Chondrocyte (in vitro differentiated cells): ENCODE measurements at places on chromosomes 6 and 20. TPM values are rescaled to one million over a fixed set of nuclear protein-coding genes. Genes with fewer than 3 reads are reported as not detected.

Gene ZBTB24
- 6.6 to 8.1 TPM (median 7.1 TPM) in 3 replicates for total RNA-seq

DNA sequence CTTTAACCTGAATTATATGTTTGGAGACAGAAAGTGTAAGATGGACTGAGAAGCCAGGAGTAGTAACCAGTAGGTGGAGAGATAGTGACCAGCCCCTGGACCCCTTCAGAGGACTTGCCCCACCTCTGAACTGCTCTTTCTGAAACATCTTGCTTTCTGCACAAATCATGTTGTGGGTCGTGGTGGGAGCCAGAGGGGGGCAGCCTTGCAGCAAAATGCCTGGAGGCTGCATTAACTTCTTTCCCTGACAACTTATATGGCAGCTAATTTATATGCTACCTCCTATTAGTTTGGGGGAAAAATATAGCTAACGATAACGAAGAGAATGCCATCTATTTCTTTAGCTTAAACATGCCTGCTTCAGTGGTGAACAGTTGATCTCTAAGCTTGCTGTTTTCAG is 859.8 kb downstream of the MAFB start:
- no peak for DNase-seq

Gene HTR1E
- total RNA-seq: not detected in 3 replicates

DNA sequence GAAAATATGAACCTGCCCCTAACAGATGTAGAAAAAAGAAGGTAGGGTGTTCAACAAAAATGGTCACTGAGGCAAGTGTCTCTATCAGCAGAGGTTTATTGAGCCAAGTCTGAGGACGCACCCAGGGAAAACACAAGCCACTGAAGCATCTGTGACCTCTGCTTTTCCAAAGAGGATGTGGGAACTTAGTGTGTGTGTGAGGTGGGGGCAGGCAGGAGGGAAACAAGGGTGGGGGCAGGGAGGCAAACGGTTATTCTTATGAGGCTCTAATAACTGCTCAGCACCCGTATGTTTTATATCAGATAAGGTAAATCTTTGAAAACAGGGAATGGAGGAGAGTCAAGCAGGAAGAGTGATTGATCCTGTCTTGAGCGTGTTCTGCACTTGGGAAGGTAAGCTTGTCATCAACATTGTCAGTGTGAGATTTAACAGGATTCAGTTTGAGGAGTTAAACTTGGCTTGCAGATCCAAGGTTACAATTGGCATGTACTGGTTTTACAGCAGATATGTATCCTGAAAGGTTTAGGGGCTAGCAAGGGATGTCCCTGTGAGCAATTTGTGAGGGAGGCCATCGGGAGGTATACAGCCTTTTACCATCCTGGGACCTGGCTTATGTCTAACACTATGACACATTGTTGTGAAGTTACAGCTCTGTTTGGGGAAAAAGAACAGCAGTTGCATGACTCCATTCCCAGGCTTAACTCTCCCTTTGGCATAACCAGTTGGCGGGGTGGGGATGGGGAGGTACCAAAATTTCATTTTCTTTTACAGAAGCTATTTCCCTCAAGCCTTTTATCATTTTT is 33.7 kb downstream of the NINL start:
- DNase-seq: no peak

GRCh38 chr6:140897349-140897748 is 1235.4 kb upstream of the GJE1 start:
- no peak for DNase-seq

DNA sequence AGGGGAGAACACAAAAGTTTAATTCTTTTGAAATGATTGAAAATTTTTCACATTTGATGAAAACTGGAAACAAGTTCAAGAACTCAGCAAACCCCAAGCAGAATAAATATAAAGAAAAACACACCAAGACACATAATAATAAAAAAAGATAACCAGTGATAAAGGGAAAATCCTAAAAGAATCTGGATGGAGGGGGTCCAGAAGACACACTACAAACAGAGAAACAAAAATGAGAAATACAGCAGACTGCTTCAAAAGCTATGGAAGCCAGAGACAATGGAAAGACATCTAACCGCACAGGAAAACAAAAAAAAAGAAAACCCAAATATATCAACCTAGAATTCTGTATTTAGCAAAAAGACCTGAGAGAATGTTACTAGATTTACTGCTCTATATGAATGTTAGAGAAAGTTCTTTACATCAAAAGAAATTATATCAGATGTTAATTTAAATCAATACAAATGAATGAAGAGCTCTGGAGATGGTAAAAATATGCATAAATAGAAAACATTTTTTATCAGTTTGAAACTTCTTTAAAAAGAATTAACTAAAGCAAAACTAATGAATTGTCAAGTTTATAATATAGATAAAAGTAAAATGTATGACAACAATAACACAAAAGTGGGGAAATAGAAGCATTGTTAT is 310.7 kb upstream of the PREP start:
- no peak for DNase-seq

Gene NOTCH4
- total RNA-seq: 0.82 to 1.6 TPM (median 1.4 TPM) in 3 replicates

GRCh38 chr6:46741910-46742309 is 4.8 kb upstream of the ANKRD66 start:
- no peak for DNase-seq

- no peak for DNase-seq
Observed at GRCh38 chr6:111661541-111662061, 55.9 kb upstream of the TRAF3IP2 start.

DNA sequence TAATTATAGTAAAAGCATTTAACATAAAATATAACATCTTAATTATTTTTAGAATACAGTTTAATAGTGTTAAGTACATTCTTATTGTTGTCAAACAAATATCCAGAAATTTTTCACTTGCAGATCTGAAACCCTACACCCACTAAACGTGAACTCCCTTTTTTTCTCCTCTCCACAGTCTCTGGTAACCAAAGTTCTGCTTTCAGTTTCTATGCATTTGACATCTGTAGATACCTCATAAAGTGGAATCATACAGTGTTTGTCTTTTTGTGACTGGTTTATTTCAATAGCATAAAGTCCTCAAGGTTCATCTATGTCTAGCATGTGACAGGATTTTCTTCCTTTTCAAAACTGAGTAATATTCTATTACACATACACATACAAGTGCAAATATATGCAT is 286.3 kb downstream of the BTBD3 start:
- no peak for DNase-seq

Gene AVP
- total RNA-seq: not detected in 3 replicates

Gene SIRPB2
- total RNA-seq: not detected in 3 replicates

GRCh38 chr20:61879303-61879620 is 186.4 kb downstream of the TAF4 start:
- no peak for DNase-seq

Gene PTK6
- total RNA-seq: not detected in 3 replicates

- no peak for DNase-seq
Observed at GRCh38 chr20:57410398-57410920, 19.3 kb downstream of the RBM38 start.

GRCh38 chr6:43335469-43335868 is 26.8 kb upstream of the CRIP3 start:
- no peak for DNase-seq

Gene TP53RK
- 12.0 to 13.3 TPM (median 12.1 TPM) in 3 replicates for total RNA-seq

Gene CAPN11
- 0.07 TPM in 1 of 3 replicates, not detected in the others for total RNA-seq

Gene WFDC12
- not detected in 3 replicates for total RNA-seq

Gene RIMS4
- total RNA-seq: 1.4 to 2.1 TPM (median 1.7 TPM) in 3 replicates

Gene KIFC1
- 7.4 to 10.4 TPM (median 8.1 TPM) in 3 replicates for total RNA-seq

DNA sequence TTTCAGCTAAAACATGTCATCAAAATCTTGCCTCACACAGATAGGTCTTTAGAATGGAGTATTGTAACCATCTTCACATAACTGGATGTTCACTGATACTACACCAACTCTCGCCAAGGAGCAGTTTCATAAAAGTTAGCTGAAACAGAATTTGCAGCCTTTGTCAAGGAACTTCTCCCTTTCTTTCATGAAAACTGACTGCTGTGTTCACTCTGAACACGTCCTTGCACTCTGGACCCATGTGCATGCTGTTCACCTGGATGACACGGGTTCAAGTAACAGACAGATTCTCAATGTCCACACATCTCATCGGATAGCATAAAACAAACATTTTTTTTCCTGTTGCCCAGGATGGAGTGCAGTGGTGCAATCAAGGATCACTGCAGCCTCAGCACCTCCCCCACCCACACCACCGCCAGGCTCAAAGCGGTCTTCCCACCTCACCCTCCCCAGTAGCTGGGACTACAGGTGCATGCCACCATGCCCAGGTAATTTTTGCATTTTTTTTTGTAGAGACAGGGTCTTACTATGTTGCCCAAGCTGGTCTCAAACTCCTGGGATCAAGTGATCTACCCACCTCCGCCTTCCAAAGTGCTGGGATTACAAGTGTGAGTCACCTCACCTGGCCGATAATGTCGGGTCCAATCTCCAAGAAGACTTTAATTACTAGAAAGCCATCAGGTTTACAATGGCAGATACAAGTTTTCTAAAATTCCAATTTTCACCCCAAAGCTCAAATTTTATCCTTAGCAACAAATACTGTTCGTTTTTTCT is 9.4 kb downstream of the DIDO1 start:
- DNase-seq: no peak

DNA sequence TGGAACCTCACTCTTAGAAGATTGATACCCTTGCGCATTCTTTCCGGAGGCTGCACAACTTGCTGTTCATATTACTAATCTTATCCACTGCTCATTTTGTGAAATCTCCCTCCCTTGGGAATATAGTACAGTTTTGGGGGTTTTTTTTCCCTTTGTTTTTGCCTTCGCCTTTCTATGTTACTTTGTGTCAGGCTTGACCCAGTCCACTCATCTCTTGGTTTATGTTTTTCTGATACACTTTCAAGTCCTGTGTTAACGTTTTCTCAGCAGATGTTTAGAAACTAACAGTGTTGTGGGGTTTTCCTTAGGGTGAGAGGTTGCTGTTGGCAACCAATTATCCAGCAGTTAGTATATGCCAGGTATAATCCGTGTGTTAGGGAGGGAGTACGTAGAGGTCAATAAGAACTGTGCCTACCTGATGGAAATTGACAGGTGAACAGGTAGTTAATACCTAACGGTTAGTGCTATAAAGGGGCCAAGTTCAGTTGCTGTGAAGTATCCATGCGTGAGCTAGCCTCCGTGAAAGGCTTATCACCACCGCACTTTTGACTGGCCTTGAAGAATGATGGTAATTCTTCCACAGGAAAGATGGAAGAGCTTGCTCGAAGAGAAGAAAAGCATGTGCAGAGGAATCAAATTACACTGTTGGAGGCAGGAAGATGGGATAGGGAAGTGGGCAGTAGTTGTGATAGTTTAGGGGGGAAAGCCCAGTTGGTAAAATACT is 1.4 kb downstream of the NFYA start:
- no peak for DNase-seq

Gene ESR1
- total RNA-seq: not detected in 3 replicates

DNA sequence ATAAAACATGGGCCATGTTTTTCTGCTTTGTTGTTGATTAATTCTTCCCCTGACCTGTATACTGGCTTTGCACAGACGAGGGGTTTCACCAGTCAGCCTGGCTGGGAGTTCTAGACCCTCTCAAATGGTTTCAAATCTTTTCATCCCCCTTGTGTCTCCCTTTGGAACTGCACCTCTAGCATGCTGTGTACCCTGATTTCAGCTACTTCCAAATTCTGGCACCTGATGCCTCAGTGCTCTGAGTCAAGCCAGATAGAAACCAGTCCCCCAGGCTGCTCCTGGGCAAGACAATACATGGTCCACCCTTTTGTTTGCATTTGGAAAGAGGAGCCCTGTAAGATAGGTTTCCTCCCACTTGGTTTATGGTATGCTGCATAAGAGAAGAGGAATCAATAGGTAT is 290.2 kb downstream of the BTBD3 start:
- no peak for DNase-seq

Gene DNMT3B
- total RNA-seq: 2.0 to 4.8 TPM (median 4.7 TPM) in 3 replicates

Gene ANKEF1
- total RNA-seq: 0.46 to 0.90 TPM (median 0.77 TPM) in 3 replicates

Gene OR11A1
- not detected in 3 replicates for total RNA-seq

DNA sequence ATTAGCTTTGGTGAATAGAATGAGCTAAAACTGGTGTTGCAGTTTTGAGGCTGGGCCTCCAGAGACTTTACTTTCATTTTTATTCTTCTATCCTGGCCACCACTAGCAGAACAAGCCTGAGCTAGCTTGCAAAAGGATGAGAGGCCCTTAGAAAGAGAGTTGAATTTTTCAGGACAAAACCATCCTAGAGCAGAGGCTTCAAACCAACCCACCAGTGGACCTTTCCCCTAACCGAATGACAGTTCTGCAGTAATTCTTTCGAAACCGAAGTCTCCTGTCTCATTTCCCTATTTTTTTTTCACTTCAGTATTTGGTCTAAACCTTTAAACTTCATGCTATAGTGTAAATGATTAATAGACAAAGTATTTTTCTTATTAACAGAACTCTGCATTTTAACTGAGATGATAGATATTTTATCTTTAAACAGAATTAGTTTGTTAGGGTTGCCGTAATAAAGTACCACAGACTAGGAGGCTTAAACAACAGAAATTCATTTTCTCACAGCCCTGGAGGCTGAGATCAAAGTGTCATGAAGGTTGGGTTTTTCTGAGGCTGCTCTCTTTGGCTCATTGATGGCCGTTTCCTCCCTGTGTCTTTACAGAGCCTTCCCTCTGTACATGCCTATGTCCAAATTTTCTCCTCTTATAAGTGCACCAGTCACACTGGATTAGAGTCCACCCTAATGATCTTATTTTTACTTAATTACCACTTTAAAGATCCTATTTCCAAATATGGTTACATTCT is 80.6 kb upstream of the PAK5 start:
- DNase-seq: no peak

Gene BIRC7
- 0.50 to 0.51 TPM in 2 of 3 replicates, not detected in the other for total RNA-seq

- peak; percentile 71 for DNase-seq
Observed at GRCh38 chr6:33828764-33829731, 25.2 kb upstream of the MLN start.

Gene ULBP1
- 2.8 to 29.8 TPM (median 29.8 TPM) in 3 replicates for total RNA-seq

- no peak for DNase-seq
Observed at GRCh38 chr20:4613718-4614620, 107.7 kb upstream of the PRND start.

Gene PI3
- total RNA-seq: not detected in 3 replicates

Gene RAET1L
- not detected in 3 replicates for total RNA-seq

- no peak for DNase-seq
Observed at GRCh38 chr6:169498916-169499513, 202.8 kb downstream of the WDR27 start.

DNA sequence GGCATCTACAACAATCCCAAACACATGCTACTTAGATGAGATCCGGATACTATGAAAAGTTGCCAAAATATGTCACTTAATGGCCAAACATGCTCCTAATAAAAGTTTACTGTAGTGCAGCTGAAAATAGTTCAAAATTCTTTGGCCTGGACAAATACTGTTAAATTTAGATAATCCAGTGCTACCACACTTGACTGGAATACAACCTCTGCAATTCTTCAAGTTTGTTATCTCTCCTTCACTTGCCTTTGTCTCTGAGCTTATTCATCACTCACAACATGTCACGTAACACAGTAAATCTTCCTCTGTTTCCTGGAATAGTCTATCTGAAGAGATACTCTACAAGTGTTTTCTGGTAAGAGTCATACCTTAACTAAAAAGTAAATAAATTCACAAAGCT is 10.5 kb upstream of the PLN start:
- no peak for DNase-seq

DNA sequence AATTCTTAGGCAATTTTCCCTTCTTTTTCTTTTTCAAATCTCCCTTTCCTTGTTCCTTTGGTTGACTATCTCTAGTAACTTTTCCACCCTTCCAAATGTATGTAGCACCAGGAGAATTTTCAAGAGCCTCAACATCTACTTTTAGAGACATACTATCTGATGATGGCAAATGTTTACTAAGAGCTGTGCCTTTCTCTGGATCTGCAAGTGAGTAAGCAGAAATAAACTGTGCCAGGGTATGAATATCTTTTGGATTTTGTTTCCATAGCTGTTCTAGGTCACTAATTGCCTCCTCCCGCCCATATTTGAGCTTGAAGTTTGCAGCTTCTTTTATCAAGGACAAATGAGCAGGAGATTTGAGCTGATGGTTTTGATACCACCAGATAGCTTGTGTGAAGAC is 69.5 kb downstream of the GTF2H5 start:
- no peak for DNase-seq
